ENCODE measurements at places on chromosomes 3 and 15. TPM values are rescaled to one million over a fixed set of nuclear protein-coding genes. Genes with fewer than 3 reads are reported as not detected.
A peak's percentile ranks its signal among the peaks of the same experiment; 100 is the strongest.

CATSPER2 gene
- 6.6 TPM for total RNA-seq

ANKRD63 gene
- 0.31 TPM for total RNA-seq

DNA sequence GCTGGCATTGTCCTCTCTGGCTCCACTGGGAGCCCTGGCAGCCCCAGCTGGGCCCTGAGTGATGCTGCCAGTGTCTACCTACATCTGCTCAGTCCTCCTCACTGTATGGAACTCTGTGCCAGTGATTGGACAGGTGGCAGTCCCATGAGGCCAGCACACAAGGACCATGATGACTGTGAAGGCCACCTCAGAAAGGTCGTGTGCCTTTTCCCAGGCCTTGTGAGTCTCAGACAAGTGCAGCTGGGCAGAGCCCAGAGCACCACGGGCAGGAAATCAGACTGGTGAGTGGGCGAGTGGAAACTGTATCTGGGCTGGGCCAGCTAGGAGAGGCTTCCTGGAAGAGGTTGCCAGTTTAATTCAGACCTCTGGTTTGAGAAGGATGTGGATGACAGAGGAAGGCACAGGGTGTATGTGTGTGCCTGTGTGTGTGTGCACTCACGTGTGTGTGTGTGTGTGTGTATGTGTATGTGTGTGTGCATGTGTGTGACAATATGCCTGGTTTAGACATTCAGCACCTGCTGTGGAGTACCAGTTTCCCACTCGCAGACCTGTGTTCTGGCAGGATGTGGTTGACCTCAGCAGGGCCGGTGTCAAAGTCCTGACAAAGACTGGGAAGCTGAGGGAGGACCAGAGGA lies 7.0 kb downstream of the MAPKAPK3 start:
- peaks cover 8% of the 10 kb centered on the region for H3K36me3 ChIP-seq
- no peak for DNase-seq
- peaks cover 19% of the 10 kb centered on the region for H3K4me1 ChIP-seq
- no peaks in the 10 kb centered on the region for H3K27me3 ChIP-seq
- H3K4me3 ChIP-seq, result no peak overlapping the region

GRCh38 chr3:76943671-76944070 lies 96.2 kb upstream of the ROBO2 start:
- no peaks in the 10 kb centered on the region for H3K27me3 ChIP-seq
- H3K36me3 ChIP-seq, result no peaks in the 10 kb centered on the region
- DNase-seq, result no peak
- peaks cover 26% of the 10 kb centered on the region for H3K4me1 ChIP-seq

- peaks cover 2% of the 10 kb centered on the region for H3K36me3 ChIP-seq
- H3K4me1 ChIP-seq, result peaks cover 19% of the 10 kb centered on the region
- no peak for DNase-seq
- no peak overlapping the region for H3K4me3 ChIP-seq
- peak overlapping the region; percentile 28 for H3K27ac ChIP-seq
Measured at GRCh38 chr15:60525341-60526039, 46.5 kb upstream of the ICE2 start.

TRPM1 gene
- total RNA-seq, result not detected

GRCh38 chr15:85024509-85025336 lies 43.1 kb downstream of the PDE8A start:
- H3K4me1 ChIP-seq, result peaks cover 20% of the 10 kb centered on the region
- DNase-seq, result no peak
- no peaks in the 10 kb centered on the region for H3K36me3 ChIP-seq

CCDC39 gene
- total RNA-seq, result not detected

EOMES gene
- not detected for total RNA-seq

- no peak overlapping the region for H3K4me3 ChIP-seq
- no peak for DNase-seq
- peaks cover 7% of the 10 kb centered on the region for H3K36me3 ChIP-seq
- no peaks in the 10 kb centered on the region for H3K27me3 ChIP-seq
Measured at GRCh38 chr3:174346571-174346970, 512.6 kb upstream of the NAALADL2 start.

MYO9A gene
- 79.5 TPM for total RNA-seq

GRCh38 chr3:80097674-80098073 lies 329.9 kb upstream of the ROBO1 start:
- H3K27ac ChIP-seq, result no peak overlapping the region
- DNase-seq, result no peak
- H3K27me3 ChIP-seq, result no peaks in the 10 kb centered on the region
- peaks cover 5% of the 10 kb centered on the region for H3K4me1 ChIP-seq

DNA sequence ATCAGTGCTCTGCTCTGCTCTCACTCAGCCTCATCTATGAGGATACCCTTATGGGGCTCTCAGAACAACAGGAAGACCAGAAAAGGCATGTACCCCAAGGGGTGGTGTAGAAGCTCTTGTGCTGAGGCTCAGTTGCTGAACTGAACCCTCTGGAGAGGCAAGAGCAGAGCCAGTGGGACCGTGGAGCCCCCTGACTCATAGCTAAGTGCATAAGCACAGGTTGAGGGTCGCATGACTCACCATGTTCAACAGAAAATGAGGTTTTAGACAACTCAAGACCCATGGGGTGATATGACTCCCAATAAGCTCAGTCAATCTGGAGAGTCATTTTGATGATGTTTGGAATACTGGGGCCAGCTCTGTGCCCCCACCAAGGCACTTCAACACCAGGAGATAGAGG lies 37.3 kb downstream of the CRYGS start:
- H3K4me1 ChIP-seq, result peaks cover 27% of the 10 kb centered on the region
- H3K27ac ChIP-seq, result no peak overlapping the region
- DNase-seq, result no peak

- H3K4me1 ChIP-seq, result no peaks in the 10 kb centered on the region
- H3K27ac ChIP-seq, result no peak overlapping the region
- H3K27me3 ChIP-seq, result peaks cover 32% of the 10 kb centered on the region
- DNase-seq, result no peak
- H3K4me3 ChIP-seq, result no peak overlapping the region
Measured at GRCh38 chr15:46151786-46152185, 517.0 kb downstream of the SQOR start.

- no peaks in the 10 kb centered on the region for H3K4me1 ChIP-seq
- H3K4me3 ChIP-seq, result no peak overlapping the region
- no peaks in the 10 kb centered on the region for H3K36me3 ChIP-seq
- H3K27ac ChIP-seq, result no peak overlapping the region
Measured at GRCh38 chr15:27903405-27903804, 195.7 kb downstream of the OCA2 start.

DNA sequence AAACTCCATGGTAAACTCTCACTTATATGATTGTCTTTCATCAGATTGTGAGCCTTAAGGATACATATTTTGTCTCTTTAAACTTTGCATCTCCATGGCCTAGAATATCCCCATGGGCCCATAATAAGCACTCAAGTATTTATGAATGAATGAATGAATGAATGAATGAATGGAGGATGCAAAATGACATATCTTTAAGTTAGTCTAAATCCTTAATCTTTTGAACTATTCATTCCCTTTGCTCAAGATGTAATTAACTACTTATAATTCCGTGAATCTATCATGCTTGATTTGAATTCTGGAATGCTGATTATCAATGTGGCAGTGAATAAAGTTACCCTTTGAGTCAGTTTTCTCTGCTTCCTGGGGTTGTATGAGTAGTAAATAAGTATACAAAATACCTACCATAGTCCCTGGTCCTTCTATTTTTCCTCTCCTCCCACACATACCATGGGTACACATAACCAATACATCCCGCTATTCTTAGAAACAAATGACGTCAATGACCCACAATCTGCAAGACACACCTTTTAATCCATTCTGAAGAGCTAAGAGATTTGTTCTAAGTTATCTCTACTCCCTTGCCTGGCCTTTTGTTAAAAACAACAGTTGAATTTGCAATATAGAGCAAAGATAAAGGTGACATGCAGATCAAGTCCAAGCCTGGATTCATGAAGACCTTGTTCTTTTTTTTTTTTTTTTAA lies 94.5 kb downstream of the FBN1 start:
- no peak for DNase-seq
- no peak overlapping the region for H3K27ac ChIP-seq
- no peak overlapping the region for H3K4me3 ChIP-seq
- peaks cover 33% of the 10 kb centered on the region for H3K4me1 ChIP-seq
- no peaks in the 10 kb centered on the region for H3K36me3 ChIP-seq
- H3K27me3 ChIP-seq, result no peaks in the 10 kb centered on the region

- no peak for DNase-seq
- no peaks in the 10 kb centered on the region for H3K4me1 ChIP-seq
- peaks cover 9% of the 10 kb centered on the region for H3K36me3 ChIP-seq
- H3K4me3 ChIP-seq, result no peak overlapping the region
Measured at GRCh38 chr15:21267226-21267625, 173.1 kb downstream of the POTEB3 start.

GRCh38 chr3:51681453-51681852 lies 10.4 kb downstream of the TEX264 start:
- H3K4me1 ChIP-seq, result peaks cover 5% of the 10 kb centered on the region
- peak overlapping the region; percentile 17 for H3K27ac ChIP-seq
- no peak overlapping the region for H3K4me3 ChIP-seq
- DNase-seq, result no peak
- no peaks in the 10 kb centered on the region for H3K27me3 ChIP-seq

GRCh38 chr3:162395496-162395895 lies 898.9 kb downstream of the OTOL1 start:
- H3K4me1 ChIP-seq, result no peaks in the 10 kb centered on the region
- H3K4me3 ChIP-seq, result no peak overlapping the region
- H3K27ac ChIP-seq, result no peak overlapping the region
- H3K27me3 ChIP-seq, result no peaks in the 10 kb centered on the region

- H3K27me3 ChIP-seq, result no peaks in the 10 kb centered on the region
- no peaks in the 10 kb centered on the region for H3K4me1 ChIP-seq
Measured at GRCh38 chr3:128504963-128505730, 12.1 kb upstream of the GATA2 start.

- no peak overlapping the region for H3K4me3 ChIP-seq
- no peak for DNase-seq
- H3K27me3 ChIP-seq, result no peaks in the 10 kb centered on the region
- H3K4me1 ChIP-seq, result peaks cover 10% of the 10 kb centered on the region
Measured at GRCh38 chr3:46114323-46114988, 87.2 kb upstream of the XCR1 start.

DNA sequence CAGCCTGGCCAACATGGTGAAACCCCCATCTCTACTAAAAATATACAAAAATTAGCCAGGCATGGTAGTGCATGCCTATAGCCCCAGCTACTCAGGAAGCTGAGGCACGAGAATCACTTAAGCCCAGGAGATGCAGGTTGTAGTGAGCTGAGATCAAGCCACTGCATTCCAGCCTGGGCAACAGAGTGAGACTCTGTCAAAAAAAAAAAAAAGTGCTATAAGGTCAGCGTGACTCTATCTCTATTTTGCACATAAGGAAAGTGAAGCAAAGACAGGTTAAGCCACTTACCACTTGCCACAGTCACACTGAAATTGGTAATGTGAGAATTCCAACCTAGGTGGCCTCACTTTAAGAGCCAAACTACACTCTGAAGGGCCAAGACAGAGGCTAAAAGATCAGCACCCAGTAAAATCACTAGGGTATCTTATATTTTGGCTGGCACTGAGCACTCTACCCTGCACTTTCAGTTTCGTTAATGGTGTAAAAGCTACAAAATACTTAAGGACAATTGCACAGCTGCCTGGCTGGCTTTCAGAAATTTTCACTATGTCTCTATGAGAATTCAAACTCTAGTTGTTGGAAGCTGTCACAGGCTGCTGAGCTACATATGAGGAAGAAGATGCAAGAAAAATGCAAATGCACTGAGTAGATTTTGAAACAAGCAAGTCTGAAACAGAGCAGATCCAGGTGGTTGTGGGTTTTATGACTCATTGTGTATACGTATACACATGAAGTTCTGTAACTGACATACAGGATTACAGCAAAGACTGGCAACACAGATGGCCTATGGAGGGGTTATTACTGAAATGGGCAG lies 32.7 kb downstream of the TRANK1 start:
- H3K27me3 ChIP-seq, result no peaks in the 10 kb centered on the region
- no peaks in the 10 kb centered on the region for H3K36me3 ChIP-seq
- H3K4me3 ChIP-seq, result no peak overlapping the region
- no peak overlapping the region for H3K27ac ChIP-seq
- H3K4me1 ChIP-seq, result peaks cover 18% of the 10 kb centered on the region

GRCh38 chr3:141105828-141106628 lies 54.9 kb downstream of the SPSB4 start:
- H3K36me3 ChIP-seq, result peaks cover 9% of the 10 kb centered on the region
- H3K4me3 ChIP-seq, result no peak overlapping the region
- DNase-seq, result no peak
- no peak overlapping the region for H3K27ac ChIP-seq

LINS1 gene
- total RNA-seq, result 17.0 TPM

DNA sequence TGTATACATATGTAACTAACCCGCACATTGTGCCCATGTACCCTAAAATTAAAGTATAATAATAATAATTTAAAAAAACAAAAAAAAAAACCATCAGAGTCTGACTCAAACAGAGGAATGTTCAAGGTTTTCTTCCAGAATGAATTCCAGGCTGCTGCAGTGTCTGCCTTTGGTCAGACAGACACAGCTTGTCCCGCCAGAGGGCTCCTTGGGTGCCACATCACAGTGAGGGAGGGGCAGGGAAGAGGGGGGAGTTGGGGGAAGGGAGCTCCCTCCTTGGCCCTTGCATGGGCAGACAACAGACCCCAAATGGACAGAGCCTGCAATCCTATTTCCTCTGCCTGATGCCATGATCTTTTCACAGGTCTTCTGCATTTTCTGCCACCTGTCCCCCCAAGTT lies 36.5 kb downstream of the ITGB5 start:
- no peak overlapping the region for H3K4me3 ChIP-seq
- no peak for DNase-seq
- no peaks in the 10 kb centered on the region for H3K27me3 ChIP-seq
- peak overlapping the region; percentile 54 for H3K27ac ChIP-seq
- peaks cover 27% of the 10 kb centered on the region for H3K36me3 ChIP-seq

VEPH1 gene
- total RNA-seq, result 7.9 TPM

RBPMS2 gene
- total RNA-seq, result 14.6 TPM

DNA sequence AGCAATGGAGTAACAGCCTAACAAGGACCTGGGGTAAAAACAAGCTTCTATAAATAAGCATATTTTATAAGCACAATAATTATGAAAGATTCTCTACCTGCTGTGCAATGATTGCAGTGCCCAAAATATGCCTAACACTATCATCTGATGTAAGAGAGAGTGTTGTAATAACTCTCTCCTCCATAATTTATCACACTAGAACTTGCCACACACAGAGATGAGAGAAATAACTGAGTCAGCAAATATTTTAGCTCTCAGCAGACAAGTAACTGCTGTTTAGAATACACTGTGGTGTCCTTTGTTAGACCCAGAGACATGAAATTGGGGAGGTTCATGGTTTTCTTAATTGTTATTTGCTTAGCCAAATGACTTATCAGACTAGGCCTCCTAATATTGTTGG lies 105.3 kb upstream of the ACP3 start:
- no peaks in the 10 kb centered on the region for H3K4me1 ChIP-seq
- no peaks in the 10 kb centered on the region for H3K36me3 ChIP-seq
- peaks cover 6% of the 10 kb centered on the region for H3K27me3 ChIP-seq

- no peak overlapping the region for H3K4me3 ChIP-seq
- H3K36me3 ChIP-seq, result no peaks in the 10 kb centered on the region
- no peak overlapping the region for H3K27ac ChIP-seq
- no peak for DNase-seq
- H3K4me1 ChIP-seq, result peaks cover 12% of the 10 kb centered on the region
Measured at GRCh38 chr3:52193065-52193464, 4.9 kb upstream of the ALAS1 start.

MYL3 gene
- 6.8 TPM for total RNA-seq

- no peaks in the 10 kb centered on the region for H3K36me3 ChIP-seq
- peaks cover 40% of the 10 kb centered on the region for H3K27me3 ChIP-seq
- no peak for DNase-seq
- peaks cover 13% of the 10 kb centered on the region for H3K4me1 ChIP-seq
- no peak overlapping the region for H3K4me3 ChIP-seq
Measured at GRCh38 chr3:16498130-16498890, 15.2 kb downstream of the RFTN1 start.

- peaks cover 2% of the 10 kb centered on the region for H3K27me3 ChIP-seq
- no peak for DNase-seq
- H3K27ac ChIP-seq, result no peak overlapping the region
- no peaks in the 10 kb centered on the region for H3K4me1 ChIP-seq
- H3K36me3 ChIP-seq, result no peaks in the 10 kb centered on the region
- H3K4me3 ChIP-seq, result no peak overlapping the region
Measured at GRCh38 chr3:83218383-83219200, 1457.1 kb upstream of the GBE1 start.

VWA5B2 gene
- total RNA-seq, result 0.78 TPM

SI gene
- not detected for total RNA-seq

Measured in mesothelial cell of epicardium (in vitro differentiated cells).